Glutamatergic neuron (in vitro differentiated cells): ENCODE measurements at places on chromosomes 12 and 14.

DNA sequence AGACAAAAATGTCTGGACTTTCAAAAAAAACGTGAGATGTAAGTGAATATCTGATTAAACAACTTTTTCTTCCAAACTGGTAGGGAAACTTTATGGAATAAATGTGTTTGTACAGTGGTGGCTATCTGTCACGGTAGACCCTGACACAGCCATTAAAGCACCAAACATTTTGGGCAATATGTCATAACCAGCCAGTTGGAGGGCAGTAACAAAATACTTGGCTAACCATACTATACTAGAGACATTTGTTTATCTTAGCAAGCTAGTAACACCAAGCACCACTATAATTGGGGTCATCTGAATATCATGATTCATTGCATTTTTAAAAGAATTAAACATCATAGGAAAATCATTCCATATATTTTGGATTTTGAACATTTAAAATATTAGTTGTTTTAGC, 6.0 kb upstream of the MYF6 start:
- H3K27ac ChIP-seq: no peak overlapping the region
- no peak for DNase-seq
- H3K27me3 ChIP-seq: no peaks in the 10 kb centered on the region
- no peaks in the 10 kb centered on the region for H3K36me3 ChIP-seq
- no peak overlapping the region for H3K4me3 ChIP-seq
- H3K4me1 ChIP-seq: no peaks in the 10 kb centered on the region

DNA sequence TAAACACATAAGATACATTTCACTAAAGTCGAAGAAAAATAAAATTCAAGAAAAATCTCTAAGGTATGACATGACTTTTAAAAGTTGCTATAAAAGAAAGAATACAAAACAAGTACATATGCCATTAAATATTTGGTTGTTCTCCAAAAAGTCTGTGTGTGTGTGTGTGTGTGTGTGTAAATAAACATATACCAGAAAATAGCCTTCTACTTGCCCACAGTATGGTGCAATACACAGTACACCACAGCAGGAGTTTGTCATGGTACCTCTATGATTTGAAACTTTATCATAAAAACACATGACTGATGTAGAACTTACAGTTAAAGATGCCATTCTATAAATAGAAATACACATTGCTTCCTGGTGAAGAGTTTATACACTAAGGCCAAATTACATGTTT, 692.7 kb upstream of the MGAT4C start:
- no peaks in the 10 kb centered on the region for H3K27me3 ChIP-seq
- DNase-seq: no peak
- no peak overlapping the region for H3K27ac ChIP-seq
- no peaks in the 10 kb centered on the region for H3K36me3 ChIP-seq
- no peak overlapping the region for H3K4me3 ChIP-seq

DNA sequence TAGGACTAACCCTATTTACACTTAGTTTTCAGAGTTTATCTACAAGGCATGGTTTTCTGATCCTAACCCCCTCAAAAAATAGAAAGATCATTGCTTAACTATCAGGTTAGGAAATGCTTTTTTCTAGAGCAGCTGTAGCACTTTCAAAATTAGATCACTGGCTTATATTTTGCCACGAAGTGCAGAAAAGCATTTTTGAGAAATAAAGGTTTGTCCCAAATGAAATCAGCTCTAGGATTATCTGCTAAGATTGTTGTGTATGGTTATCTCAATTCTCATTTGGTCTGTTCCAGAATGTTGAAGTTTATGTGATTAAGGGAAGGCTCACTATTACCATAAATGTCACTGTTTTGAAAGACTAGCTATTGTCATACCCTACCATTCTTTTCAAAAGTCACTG, 9.8 kb upstream of the DYRK4 start:
- no peak overlapping the region for H3K27ac ChIP-seq
- H3K27me3 ChIP-seq: no peaks in the 10 kb centered on the region
- H3K4me1 ChIP-seq: no peaks in the 10 kb centered on the region
- no peak overlapping the region for H3K4me3 ChIP-seq

DNA sequence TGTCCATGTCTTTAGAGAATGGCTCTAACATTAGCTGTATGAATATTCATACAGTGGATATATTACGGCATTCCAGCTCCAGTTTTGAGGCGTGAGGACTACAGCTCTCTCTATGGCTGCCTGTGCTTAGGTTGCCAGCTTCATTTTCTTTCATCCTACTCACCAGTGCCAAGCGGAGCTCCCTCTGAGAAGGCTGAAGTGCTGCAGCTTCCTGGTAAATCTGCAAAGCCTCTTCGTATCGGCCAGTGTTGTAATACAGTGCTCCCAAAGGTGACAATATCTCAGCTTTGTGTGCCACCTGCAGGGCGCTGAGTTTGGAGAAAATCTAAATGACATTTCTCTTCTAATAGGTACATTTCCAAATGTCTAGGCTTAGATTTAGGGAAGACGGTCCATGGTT, 19.8 kb upstream of the OVCH1 start:
- no peaks in the 10 kb centered on the region for H3K27me3 ChIP-seq
- no peak overlapping the region for H3K4me3 ChIP-seq
- no peak for DNase-seq
- H3K27ac ChIP-seq: no peak overlapping the region

DNA sequence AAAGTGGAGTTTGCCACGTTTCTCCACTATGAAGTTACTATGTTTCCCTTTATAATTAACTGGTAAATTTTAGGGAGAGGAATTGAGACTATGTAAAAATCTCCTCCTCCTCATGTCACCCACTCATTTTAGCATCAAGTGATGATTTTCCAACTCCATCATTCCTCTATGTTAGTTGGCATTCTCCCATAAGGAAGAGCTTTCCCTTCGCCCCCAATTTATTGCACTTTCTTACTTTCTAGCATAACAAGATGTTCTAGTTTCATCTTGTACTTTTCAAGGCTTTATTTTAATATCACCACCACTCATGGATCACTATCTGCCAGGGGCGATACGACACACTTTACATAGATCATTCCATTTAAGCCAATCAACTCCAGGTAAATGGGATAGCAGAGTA, 97.1 kb downstream of the RPS6KA5 start:
- no peak overlapping the region for H3K4me3 ChIP-seq
- H3K27me3 ChIP-seq: no peaks in the 10 kb centered on the region
- no peak for DNase-seq
- no peak overlapping the region for H3K27ac ChIP-seq
- H3K36me3 ChIP-seq: no peaks in the 10 kb centered on the region
